Mesenteric fat pad (tissue), 1 donor: ENCODE measurements at places on chromosomes 6 and 20. TPM values are rescaled to one million over a fixed set of nuclear protein-coding genes. Genes with fewer than 3 reads are reported as not detected.

- DNase-seq: no peak
These were observed 34.5 kb upstream of the PAX1 start for GRCh38 chr20:21670981-21671380.

GRCh38 chr6:129653746-129654145 is 56.2 kb downstream of the ARHGAP18 start:
- DNase-seq: no peak

DNA sequence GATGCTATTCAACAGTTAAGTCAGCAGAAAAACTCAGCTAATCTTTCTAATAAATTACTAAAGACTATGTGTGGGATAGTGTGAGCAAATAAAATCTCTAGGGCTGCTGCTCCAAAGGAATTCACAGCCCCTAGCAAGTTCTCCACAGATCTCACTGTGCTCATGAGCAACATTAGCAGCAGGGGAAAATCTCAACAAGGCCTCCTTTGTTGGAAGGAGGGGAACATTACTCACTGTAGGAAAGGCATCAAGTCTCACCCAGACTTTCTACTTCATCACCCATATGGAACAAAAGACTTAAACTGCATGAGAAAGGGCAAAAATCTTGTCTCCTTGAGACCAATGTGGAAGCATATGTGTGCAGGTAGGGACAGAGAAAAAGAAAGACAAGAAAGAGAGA is 726.4 kb upstream of the SLC35B3 start:
- DNase-seq: no peak

- DNase-seq: no peak
These were observed 15.8 kb downstream of the RNF8 start for GRCh38 chr6:37369321-37370201.

DNA sequence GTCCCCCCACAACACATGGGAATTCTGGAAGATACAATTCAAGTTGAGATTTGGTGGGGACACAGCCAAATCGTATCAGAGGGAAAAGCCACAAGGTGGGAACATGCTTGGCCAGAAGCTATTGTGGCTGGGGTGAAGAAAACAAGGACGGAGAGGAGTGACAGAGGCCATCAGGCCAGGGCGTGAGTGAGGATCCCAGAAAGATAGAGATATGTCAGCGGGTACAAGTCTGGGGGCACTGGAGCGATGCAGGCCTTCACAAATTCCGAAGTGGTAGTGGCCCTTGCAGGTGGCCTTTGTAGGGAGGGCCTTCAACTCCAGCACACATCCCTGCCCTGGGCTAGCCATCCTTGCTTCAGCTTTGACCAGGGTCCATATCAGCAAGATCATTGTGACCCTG is 159.1 kb downstream of the BCAS1 start:
- no peak for DNase-seq

DNA sequence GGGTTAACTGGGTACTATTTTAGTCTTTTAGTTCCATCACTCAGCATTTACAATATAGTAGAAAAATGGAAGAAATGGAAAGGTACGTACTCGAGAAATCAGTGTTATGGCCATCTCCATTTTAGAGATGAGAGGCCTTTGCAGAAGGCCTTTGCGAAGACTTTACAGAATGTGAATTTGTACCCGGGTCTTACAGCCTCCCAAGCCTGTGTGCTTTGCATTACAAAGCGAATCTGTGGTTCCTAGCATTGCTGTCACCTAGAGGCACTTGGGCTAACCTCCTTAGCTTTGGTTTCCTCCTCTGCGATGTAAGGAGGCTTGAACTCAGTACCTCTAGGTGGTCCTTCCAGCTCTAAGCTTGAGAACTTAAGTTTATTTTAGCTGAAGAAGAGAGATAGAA is 10.9 kb downstream of the VAPB start:
- no peak for DNase-seq

GRCh38 chr6:88662163-88662580 is 301.2 kb downstream of the RNGTT start:
- DNase-seq: no peak

GRCh38 chr6:113733381-113733780 is 123.8 kb upstream of the MARCKS start:
- no peak for DNase-seq

DNA sequence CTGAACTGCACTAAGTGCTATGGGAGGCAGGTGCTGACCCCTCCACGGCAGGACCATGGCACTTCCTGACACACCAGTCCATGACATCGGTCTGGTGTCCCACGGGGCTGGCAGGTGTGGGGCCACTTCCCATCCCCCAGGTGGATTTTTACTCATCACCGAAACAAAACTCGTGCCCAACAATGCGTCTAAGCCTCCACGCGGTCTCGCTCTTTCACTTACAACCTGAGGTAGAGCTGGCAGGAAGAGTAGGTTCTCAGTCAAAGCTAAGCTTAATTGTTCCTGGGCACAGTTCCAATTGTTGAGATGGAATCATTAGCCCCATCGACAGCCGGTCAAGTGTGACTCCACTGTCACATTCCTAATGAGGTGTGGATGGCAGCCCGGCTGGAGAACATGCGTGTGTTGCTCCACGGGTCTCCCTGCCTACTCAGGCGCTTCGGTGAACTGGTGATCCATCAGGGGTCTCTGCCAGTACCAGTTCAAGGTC is 125.7 kb downstream of the SLC23A2 start:
- DNase-seq: no peak

DNA sequence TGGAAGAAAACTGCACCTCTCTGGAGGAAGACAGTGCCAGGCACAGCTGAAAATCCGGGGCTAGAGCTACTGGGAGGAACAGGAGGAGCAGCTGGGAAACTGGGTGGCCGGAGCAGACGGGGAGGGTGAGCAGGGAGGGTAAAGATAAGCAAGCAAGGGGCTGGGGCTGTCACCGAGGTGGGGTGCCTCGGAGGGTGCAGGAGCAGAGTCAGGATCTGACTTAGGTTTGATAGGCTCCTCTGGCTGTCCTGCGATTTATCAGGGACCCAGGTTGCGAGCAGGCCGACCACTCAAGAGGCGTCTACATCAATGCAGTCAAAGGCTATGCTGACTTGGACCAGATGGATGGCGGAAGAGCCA is 12.3 kb downstream of the TSHZ2 start:
- DNase-seq: no peak

The BPIFB4 gene
- not detected for total RNA-seq

The CRISP2 gene
- not detected for total RNA-seq

The TSPO2 gene
- not detected for total RNA-seq

The SAPCD1 gene
- total RNA-seq: 2.0 TPM

The SIRPD gene
- total RNA-seq: 0.42 TPM
